Hematopoietic multipotent progenitor cell treated with erythropoietin and hydrocortisone succinate and interleukin-3 and kit ligand, for 4 days (in vitro differentiated cells): ENCODE measurements at places on chromosomes 7 and 10.

GRCh38 chr7:157568770-157569584 is 232.2 kb downstream of the DNAJB6 start:
- peak; percentile 43 for DNase-seq

DNA sequence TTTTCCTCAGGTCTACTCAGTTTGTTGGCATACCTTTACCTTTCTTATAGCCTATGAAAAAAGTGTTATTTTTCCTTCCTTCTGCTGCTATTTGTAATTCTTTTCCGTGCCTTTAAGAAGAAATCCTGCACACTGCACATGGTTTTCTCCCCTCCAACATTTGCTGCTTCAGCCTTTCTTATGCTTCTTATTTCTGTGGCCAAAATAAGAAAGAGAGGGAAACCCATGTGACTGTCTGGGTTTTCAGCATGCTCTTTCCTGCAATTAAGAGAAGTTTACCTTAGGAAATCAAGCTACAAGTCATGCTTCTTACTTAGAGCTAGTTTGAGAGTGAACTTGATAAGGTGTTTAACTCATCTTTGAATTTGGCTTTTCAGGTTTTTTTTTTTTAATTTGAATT is 11.0 kb downstream of the TBC1D12 start:
- no peak for DNase-seq

GRCh38 chr7:103714376-103714927 is 268.4 kb upstream of the SLC26A5 start:
- no peak for DNase-seq

GRCh38 chr7:85185424-85186082 is 1.3 kb downstream of the SEMA3D start:
- peak; percentile 20 for DNase-seq

GRCh38 chr10:129156406-129156805 is 310.6 kb upstream of the MGMT start:
- no peak for DNase-seq

- no peak for DNase-seq
Observed at GRCh38 chr10:24884316-24884715, 68.1 kb downstream of the PRTFDC1 start.

- DNase-seq, result no peak
Observed at GRCh38 chr10:120205368-120206018, 251.5 kb upstream of the PLPP4 start.

GRCh38 chr7:95631527-95631926 is 35.2 kb upstream of the PDK4 start:
- no peak for DNase-seq

DNA sequence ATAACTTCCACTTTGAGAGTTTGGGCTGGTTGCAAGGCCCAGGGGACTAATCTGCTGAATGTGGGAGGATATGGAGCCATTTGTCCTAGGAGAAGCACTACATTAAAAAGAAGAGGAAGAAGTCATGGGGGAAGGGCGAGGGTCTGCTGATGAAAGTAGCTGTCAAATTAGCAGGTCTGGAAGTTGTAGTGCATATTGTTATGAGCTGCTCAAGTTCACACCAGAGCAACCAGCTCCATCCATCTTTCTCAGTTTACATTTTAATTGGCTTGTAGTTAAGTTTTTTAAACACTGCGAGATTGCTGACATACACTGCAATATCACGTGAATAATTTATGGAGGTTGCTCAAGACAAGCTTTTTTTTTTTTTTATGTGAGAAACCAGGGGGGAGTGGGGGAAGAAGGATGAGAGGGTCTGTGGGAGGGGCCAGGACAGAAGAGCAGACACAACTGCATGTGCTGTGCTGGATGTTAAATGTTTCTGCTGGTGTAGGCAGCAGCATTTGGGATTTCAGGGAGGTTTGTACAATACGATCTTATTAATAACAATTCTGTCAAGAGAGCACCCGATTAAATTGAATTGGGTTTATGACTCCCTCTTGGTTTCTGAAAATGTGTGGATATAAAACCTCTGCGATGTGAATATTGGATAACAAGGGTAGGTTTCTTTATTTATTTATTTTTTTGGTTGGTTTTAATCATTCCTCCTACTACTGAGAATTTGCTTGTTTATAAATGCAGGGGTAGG is 759.0 kb upstream of the GALNT17 start:
- DNase-seq, result no peak

DNA sequence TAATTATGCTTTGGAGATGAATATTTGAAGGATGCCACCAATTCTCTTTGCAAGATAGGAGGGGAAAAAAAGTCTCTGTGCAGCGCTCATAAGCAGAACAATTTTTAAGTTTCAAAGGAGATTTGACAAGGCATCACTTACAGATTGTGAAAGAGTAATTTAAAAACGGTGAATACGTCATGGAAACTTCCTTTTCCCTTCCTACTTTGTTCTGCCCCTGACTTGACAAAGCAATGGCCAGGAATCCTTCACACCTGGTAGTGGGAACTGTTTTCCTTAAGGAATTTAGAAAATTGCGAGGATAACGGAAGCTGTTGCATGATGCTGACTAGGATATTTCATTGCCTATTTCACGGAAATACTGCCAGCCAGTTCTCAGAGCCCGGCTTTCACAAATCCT is 16.7 kb downstream of the FAM107B start:
- no peak for DNase-seq

DNA sequence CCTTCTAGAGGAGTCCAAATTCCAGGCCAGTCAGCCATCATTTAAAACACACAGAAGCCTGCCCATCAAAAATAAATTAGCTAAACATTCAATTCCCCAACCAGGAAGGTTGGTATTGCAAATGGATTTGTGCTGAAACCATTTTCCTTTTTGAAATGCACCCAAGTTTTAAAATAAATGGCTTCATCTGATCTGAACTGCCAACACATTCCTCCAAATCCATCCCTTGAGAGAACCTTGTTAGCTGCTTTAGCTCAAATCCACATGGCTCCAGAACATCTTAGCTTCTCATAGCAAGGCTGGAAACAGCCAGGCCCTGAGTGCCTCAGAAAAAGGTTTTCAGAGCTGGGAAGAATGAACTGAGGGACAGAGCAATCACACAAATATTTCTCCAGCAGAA is 306.3 kb downstream of the FZD1 start:
- no peak for DNase-seq

DNA sequence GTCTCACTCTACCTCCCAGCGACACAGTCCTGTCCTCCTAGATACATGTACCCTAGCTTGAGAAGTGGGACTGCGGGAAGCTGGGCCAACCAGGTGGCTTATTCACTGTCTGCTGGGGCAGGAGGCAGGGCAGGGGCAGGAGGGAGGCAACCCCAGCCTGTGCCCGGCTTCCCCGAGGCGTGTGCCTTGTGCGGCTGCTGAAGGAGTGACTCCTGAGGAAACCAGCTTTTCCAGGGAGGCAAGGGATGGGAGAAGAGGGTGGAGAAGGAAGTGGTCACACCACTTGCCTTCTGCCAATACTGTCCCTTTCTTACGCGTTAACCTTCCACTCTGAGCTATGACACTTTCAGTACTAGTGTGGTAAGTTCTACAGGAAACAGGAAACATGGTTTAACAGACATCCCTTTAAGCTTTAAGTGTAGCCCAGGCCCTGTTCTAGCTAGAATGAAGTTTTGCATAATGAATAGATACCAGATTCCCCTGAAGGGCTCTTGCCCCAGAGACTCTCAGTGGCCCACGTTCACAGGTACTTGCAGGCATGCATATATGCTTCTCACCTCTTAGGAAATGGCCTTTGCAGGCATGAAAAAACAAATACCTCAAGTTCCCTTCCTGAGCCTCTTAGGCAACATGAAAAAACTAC is 40.6 kb downstream of the SYPL1 start:
- DNase-seq, result peak; percentile 91

DNA sequence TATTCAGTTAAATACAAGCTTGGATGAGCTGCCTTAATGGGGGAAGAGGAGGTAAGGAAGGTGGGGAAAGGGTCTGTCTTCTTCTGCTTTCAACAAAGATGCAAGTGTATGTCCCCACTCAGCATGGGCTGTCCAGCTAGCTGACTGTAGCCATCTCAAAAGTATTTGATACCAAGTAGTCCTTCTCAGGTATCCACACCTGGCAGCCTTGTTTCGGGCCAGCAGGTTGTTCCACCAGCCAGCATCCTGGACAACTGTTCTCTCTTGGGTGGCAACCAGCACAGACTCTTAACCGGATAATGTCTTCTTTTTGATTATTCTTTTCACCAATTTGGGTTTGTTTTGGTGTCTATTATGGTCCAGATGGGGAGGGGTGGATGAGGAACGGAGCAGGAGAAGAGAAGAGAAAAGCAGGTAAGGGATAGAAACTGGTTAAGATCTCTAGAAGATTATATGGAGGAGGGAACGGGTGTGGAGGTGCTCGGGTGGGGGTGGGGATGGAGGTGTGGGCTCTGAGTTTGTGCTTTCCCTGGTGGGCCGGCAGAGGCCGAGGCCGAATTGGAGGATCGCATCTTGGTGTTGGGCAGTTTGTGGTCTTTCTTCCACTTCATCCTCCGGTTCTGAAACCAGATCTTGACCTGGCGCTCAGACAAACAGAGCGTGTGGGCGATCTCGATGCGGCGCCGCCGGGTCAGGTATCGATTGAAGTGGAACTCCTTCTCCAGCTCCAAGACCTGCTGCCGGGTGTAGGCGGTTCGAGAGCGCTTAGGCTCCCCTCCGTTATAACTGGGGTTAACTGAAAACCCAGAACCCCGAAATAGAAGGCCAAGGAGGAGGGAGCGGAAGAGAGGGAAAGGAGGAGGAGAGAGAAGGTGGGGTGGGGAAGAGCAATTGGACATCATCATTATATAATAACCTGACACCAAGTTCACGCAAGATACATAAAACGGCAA is 1.5 kb downstream of the HOXA4 start:
- no peak for DNase-seq

DNA sequence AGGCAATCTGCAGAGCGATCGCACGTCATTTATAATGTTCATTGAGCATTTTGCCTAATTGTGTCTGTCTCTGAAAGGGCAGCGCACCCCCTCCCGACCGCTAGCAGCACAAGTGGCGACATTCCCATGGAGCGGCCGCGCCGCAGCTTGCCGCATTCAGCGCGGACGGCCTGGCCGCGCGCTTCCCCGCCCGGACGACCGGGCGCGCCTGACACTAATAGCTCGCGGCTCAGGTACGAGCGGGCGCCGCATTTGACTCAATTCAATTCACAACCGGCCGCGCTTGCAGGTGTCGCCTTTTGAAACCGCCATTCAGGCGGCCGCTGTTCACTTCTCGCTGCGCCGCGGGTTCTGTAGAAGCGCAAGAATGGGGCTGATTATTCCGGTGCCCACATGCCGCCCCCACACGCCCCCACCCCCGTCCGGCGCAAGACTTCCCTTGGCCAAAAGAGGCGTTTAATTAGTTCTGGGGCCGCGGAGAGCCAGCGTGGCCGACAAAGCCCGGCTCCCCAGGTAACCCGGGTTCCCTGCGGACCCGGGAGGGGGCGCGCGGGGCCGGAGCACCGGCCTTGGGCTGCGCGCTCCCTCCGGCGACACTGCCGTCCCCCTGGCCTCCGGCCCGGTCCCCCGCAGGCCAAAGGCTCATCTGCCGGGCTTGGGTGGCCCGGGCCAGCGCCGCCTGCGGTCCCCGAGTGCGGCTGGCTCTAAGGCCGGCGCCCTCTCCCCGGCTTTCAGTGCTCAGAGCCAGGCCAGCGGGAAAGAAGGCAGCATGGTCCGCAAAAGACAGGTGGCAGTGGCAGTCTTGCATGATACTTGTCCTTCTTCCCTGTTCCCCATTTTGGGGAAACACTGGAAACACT is 18.7 kb upstream of the PTF1A start:
- no peak for DNase-seq

DNA sequence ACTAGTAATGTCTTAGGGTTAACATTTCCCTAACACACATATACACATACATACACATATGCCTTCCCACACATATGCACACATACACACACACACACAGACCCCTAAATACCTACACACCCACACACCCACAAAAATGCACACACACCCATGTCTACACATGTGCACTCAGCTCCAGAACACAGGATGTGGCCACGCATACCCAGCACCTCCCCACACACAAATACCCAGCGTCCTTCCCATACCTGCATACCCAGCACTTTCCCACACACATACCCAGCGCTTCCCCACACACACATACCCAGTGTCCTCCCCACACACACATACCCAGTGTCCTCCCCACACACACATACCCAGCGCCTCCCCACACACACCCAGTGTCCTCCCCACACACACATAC is 534.9 kb downstream of the DNAJB6 start:
- no peak for DNase-seq

DNA sequence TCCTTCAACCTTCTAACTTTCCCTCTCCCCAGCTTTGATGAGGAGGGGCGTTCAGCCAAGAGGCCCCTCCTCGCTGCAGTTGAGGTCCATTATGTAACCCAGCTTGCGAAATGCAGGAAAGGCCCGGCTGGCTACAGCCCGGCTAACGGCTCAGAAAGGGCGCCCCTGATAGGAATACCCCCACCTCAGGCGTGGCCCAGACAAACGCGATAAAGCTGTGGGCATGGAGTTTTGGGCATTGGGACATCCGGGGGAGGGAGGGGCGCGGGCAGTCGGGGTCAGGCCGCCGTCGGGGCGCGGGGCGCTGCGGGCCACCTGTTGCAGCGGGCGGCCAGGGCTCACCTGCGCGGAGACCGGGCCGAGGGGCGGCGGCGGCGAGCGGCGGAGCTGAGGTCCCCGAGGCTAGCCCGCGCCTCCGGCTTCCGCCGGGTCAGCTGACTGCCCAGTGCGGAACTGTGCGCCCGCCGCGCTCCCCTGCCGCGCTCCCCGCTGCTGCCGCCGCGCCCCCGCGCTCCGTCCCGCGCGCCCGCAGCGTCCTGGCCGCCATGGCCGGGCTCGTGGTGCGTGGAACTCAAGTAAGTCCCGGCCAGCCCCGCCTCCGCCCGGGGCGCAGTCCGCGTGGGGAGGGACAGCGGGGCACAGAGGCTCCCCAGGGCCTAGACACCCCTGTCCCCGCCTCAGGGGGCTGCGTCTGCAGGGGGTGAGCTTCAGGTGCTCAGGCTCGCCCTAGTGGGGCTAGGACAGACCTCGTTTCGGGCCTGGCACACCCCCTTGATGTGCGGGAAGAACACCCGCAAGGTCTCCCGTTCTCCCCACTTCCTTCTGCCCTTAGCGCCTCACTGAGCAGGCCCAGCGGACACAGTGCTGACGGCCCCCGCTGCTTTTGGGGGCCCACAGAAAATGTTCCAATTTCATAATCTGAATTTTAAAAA is at the start of gene LRMDA:
LRMDA (plus strand) TSS at position 445 of the 932 bp plus-strand sequence.
- DNase-seq, result peak; percentile 89

- no peak for DNase-seq
Observed at GRCh38 chr7:123209786-123210185, 10.0 kb upstream of the SLC13A1 start.

DNA sequence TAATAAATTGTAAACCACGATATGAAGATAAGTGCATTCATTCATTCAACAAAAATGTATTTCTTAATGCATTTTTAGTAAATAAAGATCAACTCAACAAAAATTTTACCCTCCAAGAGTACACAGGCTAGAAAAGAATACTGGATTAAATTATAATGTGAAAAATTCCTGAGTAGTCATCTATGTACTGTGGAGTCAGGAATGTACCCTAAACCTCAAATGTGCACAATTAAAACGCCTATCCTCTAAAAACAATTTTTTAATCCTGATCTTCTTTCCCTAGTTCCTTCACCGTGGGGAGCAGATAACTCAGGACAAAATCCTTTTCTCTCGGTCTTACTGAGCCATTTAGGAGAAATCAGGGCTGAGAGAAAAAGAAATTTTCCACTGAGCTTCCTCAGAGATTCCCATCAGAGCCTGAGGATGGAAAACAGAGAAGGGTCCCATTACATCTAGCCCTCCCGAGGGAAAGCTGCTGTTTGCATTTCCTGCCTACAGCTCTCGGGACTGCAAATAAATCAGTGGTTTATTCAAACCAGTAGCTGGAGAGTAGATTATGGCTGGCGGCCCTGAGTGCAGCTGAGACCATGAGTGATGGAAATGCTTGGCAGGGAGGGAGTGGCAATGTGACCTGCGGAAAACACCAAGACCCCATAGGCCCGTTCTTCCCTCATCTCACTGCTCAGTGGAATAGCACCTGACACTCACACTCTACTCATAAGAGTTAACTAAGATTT is 7.4 kb downstream of the TAS2R40 start:
- no peak for DNase-seq
